Trophoblast cell (in vitro differentiated cells and primary cell): ENCODE measurements at places on chromosomes 2 and 18.

DNA sequence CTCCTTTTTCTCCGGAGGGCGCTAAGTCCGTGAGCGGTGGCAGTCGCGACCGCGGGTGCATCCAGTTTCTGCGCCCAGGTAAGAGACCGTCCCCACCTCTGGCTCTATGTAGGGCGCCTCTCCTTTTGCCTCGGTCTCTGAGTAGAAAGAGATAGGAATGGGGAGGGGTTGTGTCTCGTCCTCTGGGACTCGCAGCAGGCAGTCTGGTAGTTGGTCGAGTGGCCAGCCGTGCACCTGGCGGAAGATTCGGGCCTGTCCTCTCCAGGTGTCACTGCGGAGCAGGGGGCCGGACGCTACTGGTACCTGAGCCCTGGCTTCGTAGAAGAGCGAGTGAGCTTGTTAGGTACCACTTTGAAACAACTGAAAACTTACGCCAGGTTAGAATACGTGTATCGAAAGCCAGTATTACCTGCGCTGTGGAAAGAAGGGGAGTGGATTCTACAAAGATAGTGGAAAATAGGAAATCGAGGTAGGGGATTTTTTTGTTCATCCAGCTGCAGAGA lies 403 bp downstream of the MAP2 start:
- H3K4me1 ChIP-seq = peaks cover 3% of the 10 kb centered on the region
- peak overlapping the region; percentile 66 for H3K4me3 ChIP-seq
- no peak overlapping the region for H3K27ac ChIP-seq
- no peaks in the 10 kb centered on the region for H3K27me3 ChIP-seq
- DNase-seq = peak; percentile 25
- H3K36me3 ChIP-seq = no peaks in the 10 kb centered on the region

DNA sequence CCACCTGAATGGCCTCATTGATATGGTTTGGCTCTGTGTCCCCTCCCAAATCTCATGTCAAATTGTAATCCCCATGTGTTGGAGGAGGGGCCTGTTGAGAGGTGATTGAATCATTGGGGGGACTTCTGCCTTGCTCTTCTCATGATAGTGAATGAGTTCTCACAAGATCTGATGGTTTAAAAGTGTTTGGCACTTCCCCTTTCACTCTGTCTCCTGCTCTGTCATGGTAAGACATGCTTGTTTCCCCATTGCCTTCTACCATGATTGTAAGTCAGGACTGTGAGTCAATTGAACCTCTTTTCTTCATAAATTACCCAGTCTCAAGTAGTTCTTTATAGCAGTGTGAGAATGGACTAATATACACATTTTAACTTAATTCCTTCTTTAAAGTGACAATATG lies 146.8 kb upstream of the KCNJ3 start:
- DNase-seq = no peak
- no peaks in the 10 kb centered on the region for H3K36me3 ChIP-seq
- no peaks in the 10 kb centered on the region for H3K4me1 ChIP-seq
- H3K4me3 ChIP-seq = no peak overlapping the region
- H3K27ac ChIP-seq = no peak overlapping the region
- H3K27me3 ChIP-seq = no peaks in the 10 kb centered on the region

DNA sequence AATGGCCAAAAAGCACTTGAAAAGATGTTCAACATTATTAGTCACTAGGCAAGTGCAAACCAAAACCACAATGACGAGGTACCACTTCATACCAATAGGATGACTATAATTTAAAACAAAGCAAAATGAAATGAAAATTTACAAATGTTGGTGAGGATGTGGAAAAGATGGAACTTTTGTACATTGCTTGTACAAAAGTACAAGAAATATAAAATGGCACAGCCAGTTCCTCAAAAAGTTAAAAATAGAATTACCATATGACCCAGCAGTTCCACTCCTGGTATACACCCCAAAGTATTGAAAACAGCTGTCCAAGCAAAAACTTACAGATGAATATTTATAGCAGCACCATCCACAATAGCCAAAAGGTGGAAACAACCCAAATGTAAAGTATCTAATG lies 107.8 kb upstream of the XPO1 start:
- H3K36me3 ChIP-seq = no peaks in the 10 kb centered on the region
- H3K27ac ChIP-seq = no peak overlapping the region
- no peaks in the 10 kb centered on the region for H3K4me1 ChIP-seq
- H3K4me3 ChIP-seq = no peak overlapping the region
- DNase-seq = no peak
- no peaks in the 10 kb centered on the region for H3K27me3 ChIP-seq

DNA sequence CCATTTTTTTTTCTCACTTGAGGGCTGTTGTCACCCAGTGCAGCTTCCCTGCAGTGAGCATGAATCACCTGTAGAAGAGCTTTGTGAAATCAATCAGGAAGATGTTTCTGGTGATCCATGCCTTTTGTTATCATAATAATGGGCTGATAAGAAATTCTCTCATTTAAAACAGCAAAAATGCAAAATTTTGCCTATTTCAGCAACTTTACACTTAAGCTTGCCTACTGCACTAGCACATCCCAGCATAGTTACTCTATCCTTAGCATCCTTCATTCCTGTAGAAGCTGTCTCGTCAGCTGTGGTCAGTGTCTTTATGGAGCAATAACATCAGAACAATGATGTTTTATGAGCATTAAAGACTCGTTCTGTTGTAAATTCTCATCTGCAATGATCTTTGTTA lies 178.6 kb upstream of the ZNF804A start:
- no peaks in the 10 kb centered on the region for H3K27me3 ChIP-seq
- no peak for DNase-seq
- H3K27ac ChIP-seq = no peak overlapping the region
- H3K36me3 ChIP-seq = no peaks in the 10 kb centered on the region

GRCh38 chr2:227163485-227163997 lies 464 bp downstream of the COL4A4 start:
- no peaks in the 10 kb centered on the region for H3K36me3 ChIP-seq
- peak overlapping the region; percentile 63 for H3K4me3 ChIP-seq
- no peak overlapping the region for H3K27ac ChIP-seq
- peaks cover 28% of the 10 kb centered on the region for H3K27me3 ChIP-seq
- no peak for DNase-seq

DNA sequence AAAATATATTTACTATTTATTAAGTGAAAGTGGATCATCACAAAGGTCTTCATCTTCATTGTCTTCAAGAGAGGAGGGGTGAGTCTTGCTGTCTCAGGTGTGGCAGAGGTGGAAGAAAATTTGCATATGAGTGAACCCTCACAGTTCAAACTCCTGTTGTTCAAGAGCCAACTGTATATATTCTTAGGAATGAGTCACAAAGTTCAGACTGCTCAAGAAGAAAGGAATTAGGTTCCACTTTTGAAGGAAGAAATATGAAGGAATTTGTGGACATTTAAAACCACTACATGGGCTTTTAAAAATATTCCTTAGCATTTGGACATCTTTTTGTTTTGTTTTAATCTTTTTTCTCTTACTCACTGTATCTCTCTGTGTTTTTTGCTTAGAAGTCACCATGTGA lies 212.6 kb downstream of the INSIG2 start:
- no peak overlapping the region for H3K4me3 ChIP-seq
- no peak for DNase-seq
- no peaks in the 10 kb centered on the region for H3K27me3 ChIP-seq
- H3K27ac ChIP-seq = no peak overlapping the region

- H3K36me3 ChIP-seq = peaks cover 13% of the 10 kb centered on the region
- H3K4me1 ChIP-seq = no peaks in the 10 kb centered on the region
- H3K27me3 ChIP-seq = no peaks in the 10 kb centered on the region
- no peak for DNase-seq
- no peak overlapping the region for H3K4me3 ChIP-seq
- no peak overlapping the region for H3K27ac ChIP-seq
Measured at GRCh38 chr2:101881131-101881530, 110.6 kb upstream of the IL1R2 start.

- no peak overlapping the region for H3K27ac ChIP-seq
- no peak overlapping the region for H3K4me3 ChIP-seq
- H3K27me3 ChIP-seq = no peaks in the 10 kb centered on the region
- DNase-seq = no peak
- H3K36me3 ChIP-seq = no peaks in the 10 kb centered on the region
- H3K4me1 ChIP-seq = no peaks in the 10 kb centered on the region
Measured at GRCh38 chr18:43139288-43139946, 23.9 kb upstream of the RIT2 start.

DNA sequence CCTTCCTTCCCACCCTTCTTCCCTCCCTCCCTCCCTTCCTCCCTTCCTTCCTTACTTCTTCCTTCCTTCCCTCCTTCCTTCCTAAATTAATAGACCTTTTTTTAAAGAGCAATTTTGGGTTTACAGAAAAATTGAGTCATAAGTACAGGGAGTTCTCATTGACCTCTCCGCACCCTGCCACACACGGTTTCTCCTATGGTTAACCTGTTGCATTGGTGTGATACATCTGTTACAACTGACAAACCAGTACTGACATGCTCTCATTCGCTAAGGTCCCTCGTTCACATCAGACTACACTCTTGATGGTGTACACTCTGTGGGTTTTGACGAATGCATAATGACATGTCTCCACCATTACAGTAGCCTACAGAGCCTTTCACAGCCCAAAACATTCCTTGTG lies 11.6 kb upstream of the SDC1 start:
- DNase-seq = no peak
- no peak overlapping the region for H3K4me3 ChIP-seq
- H3K27me3 ChIP-seq = no peaks in the 10 kb centered on the region
- H3K36me3 ChIP-seq = no peaks in the 10 kb centered on the region
- H3K27ac ChIP-seq = no peak overlapping the region

- peaks cover 3% of the 10 kb centered on the region for H3K4me1 ChIP-seq
- no peaks in the 10 kb centered on the region for H3K27me3 ChIP-seq
- H3K27ac ChIP-seq = no peak overlapping the region
- no peak overlapping the region for H3K4me3 ChIP-seq
- no peaks in the 10 kb centered on the region for H3K36me3 ChIP-seq
- DNase-seq = no peak
Measured at GRCh38 chr2:29314816-29315571, 199.8 kb downstream of the CLIP4 start.

GRCh38 chr2:183105402-183106134 lies 18.7 kb upstream of the NUP35 start:
- no peak overlapping the region for H3K27ac ChIP-seq
- no peak overlapping the region for H3K4me3 ChIP-seq
- DNase-seq = no peak
- no peaks in the 10 kb centered on the region for H3K36me3 ChIP-seq
- H3K4me1 ChIP-seq = no peaks in the 10 kb centered on the region
